ENCODE measurements at places on chromosomes 3 and 15.

GRCh38 chr3:71587958-71588357 is 4.4 kb upstream of the FOXP1 start:
- no peak overlapping the region for H3K4me3 ChIP-seq
- no peak overlapping the region for H3K27ac ChIP-seq
- peaks cover 4% of the 10 kb centered on the region for H3K27me3 ChIP-seq
- peaks cover 20% of the 10 kb centered on the region for H3K36me3 ChIP-seq

DNA sequence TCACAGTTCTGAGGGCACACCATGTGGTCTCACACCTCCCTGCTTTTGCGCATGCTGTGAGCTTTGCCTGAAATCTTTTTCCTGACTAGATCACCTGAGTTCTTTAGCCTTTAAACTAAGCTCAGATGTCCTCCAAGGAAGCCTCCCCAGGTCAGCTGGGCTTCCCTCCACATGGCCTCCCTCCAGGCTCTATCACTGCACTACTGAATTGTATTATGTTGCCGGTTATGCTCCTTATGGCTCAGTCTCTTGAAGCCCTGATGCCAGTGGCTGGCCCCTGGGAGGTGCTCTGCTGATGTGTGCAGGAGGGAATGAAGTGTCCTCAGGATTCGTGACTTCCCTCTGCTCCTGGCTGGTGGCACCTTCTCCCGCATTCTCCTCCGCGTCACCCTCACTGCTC is 93.3 kb upstream of the BLM start:
- DNase-seq, result no peak
- peaks cover 13% of the 10 kb centered on the region for H3K4me1 ChIP-seq
- no peak overlapping the region for H3K4me3 ChIP-seq

GRCh38 chr3:190629088-190629487 is 115.2 kb downstream of the IL1RAP start:
- no peaks in the 10 kb centered on the region for H3K4me1 ChIP-seq
- no peaks in the 10 kb centered on the region for H3K36me3 ChIP-seq
- H3K27ac ChIP-seq, result no peak overlapping the region
- no peak for DNase-seq
- no peaks in the 10 kb centered on the region for H3K27me3 ChIP-seq

GRCh38 chr15:50232791-50233190 is 32.7 kb downstream of the HDC start:
- DNase-seq, result no peak
- no peaks in the 10 kb centered on the region for H3K27me3 ChIP-seq
- no peaks in the 10 kb centered on the region for H3K36me3 ChIP-seq

- no peak for DNase-seq
- H3K36me3 ChIP-seq, result peaks cover 20% of the 10 kb centered on the region
- H3K4me3 ChIP-seq, result no peak overlapping the region
- H3K4me1 ChIP-seq, result no peaks in the 10 kb centered on the region
- H3K27me3 ChIP-seq, result no peaks in the 10 kb centered on the region
Measured at GRCh38 chr3:30618526-30618925, 12.1 kb downstream of the TGFBR2 start.

DNA sequence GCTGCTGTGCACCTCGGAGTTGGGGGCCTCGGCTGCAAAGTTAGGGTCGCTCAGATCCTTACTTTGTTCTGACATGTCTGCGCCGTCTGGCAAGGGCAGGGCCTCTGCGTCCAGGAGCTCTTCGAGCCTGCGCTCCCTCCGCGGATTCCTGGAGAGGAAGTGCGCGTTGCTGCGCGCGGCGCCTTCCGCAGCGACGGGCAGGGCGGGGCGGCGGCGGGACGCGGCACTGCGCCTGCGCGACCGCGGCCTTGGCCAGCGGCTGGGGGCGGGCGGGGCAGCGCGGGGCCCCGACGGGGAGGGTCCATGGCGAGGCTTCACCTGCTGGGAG is at the start of gene NDN:
Gene NDN, minus strand, starts transcription at position 163 of the 328 bp plus-strand sequence. Its CDS starts 88 bp downstream, at position 75.
- H3K4me3 ChIP-seq, result peak within 1 kb of the TSS; percentile 80
- no peak within 1 kb of the TSS for H3K27ac ChIP-seq
- DNase-seq, result peak; percentile 71
- H3K36me3 ChIP-seq, result peaks cover 4% of the 10 kb centered on the region

DNA sequence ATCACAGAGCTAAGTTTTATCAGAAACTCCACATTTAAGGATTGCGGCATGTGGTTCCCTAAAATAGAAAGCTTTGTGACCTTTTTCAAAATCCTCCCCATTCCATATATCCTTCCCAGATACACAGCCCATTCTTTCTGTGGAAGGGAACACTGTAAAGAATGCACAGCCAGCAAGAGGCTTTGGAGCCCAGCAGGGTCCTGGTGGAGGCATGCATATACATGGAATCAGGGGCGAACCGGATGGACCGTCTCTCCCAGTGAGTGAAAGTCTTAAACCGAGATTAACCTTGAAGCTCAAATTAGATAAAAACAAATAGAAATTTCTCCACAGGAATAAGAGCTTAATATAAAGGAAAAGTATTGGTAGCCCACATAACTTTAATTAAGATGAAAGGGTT is 436.2 kb upstream of the MDFIC2 start:
- no peaks in the 10 kb centered on the region for H3K36me3 ChIP-seq
- H3K4me1 ChIP-seq, result peaks cover 2% of the 10 kb centered on the region
- peaks cover 6% of the 10 kb centered on the region for H3K27me3 ChIP-seq
- no peak overlapping the region for H3K27ac ChIP-seq
- H3K4me3 ChIP-seq, result no peak overlapping the region

GRCh38 chr3:111465081-111465670 is 76.8 kb upstream of the CD96 start:
- peaks cover 26% of the 10 kb centered on the region for H3K4me1 ChIP-seq
- DNase-seq, result peak; percentile 18
- no peaks in the 10 kb centered on the region for H3K27me3 ChIP-seq
- H3K4me3 ChIP-seq, result no peak overlapping the region
- no peaks in the 10 kb centered on the region for H3K36me3 ChIP-seq

- no peak overlapping the region for H3K4me3 ChIP-seq
- DNase-seq, result no peak
- H3K27me3 ChIP-seq, result peaks cover 12% of the 10 kb centered on the region
- peaks cover 6% of the 10 kb centered on the region for H3K4me1 ChIP-seq
- no peak overlapping the region for H3K27ac ChIP-seq
- H3K36me3 ChIP-seq, result no peaks in the 10 kb centered on the region
Measured at GRCh38 chr3:186160691-186161243, 51.9 kb upstream of the ETV5 start.

DNA sequence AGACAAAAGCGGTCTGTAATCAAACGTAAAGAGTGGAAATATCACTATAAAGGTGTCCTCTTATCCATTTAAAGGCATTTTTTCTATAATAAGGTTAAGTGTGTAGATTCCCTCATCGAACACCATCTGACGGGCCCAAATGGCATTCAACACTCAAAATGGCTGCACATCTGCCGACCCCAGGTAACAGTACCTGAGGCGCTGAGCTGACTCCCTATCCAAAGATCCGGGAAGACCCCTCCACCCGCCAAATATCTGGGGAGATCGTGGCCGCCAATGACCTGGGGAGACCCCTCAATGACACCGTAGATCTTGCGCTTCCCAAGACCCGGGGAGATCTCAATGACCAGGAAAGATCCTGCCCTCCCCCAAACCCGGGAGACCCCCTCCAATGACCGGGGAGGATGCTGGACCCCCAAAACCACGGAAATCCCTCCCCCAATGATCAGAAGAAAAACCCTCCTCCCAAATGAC is 476 bp downstream of the IP6K2 start:
- peaks cover 41% of the 10 kb centered on the region for H3K4me1 ChIP-seq
- H3K27ac ChIP-seq, result peak overlapping the region; percentile 100
- H3K4me3 ChIP-seq, result peak overlapping the region; percentile 100

- H3K4me1 ChIP-seq, result peaks cover 25% of the 10 kb centered on the region
- H3K27ac ChIP-seq, result no peak overlapping the region
- no peaks in the 10 kb centered on the region for H3K36me3 ChIP-seq
Measured at GRCh38 chr3:178480274-178480673, 56.0 kb upstream of the KCNMB2 start.

- H3K36me3 ChIP-seq, result no peaks in the 10 kb centered on the region
- no peak overlapping the region for H3K4me3 ChIP-seq
- H3K27me3 ChIP-seq, result peaks cover 7% of the 10 kb centered on the region
- no peak overlapping the region for H3K27ac ChIP-seq
- peaks cover 12% of the 10 kb centered on the region for H3K4me1 ChIP-seq
- no peak for DNase-seq
Measured at GRCh38 chr15:46901001-46901400, 816.3 kb upstream of the SEMA6D start.

- peaks cover 11% of the 10 kb centered on the region for H3K36me3 ChIP-seq
- H3K27me3 ChIP-seq, result peaks cover 2% of the 10 kb centered on the region
- DNase-seq, result no peak
- no peak overlapping the region for H3K27ac ChIP-seq
- no peaks in the 10 kb centered on the region for H3K4me1 ChIP-seq
Measured at GRCh38 chr15:50044406-50044805, 74.6 kb downstream of the ATP8B4 start.

GRCh38 chr3:42098171-42098570 is 7.0 kb downstream of the TRAK1 start:
- H3K4me3 ChIP-seq, result no peak overlapping the region
- H3K27me3 ChIP-seq, result no peaks in the 10 kb centered on the region
- DNase-seq, result no peak
- peaks cover 49% of the 10 kb centered on the region for H3K4me1 ChIP-seq
- H3K36me3 ChIP-seq, result peaks cover 17% of the 10 kb centered on the region

DNA sequence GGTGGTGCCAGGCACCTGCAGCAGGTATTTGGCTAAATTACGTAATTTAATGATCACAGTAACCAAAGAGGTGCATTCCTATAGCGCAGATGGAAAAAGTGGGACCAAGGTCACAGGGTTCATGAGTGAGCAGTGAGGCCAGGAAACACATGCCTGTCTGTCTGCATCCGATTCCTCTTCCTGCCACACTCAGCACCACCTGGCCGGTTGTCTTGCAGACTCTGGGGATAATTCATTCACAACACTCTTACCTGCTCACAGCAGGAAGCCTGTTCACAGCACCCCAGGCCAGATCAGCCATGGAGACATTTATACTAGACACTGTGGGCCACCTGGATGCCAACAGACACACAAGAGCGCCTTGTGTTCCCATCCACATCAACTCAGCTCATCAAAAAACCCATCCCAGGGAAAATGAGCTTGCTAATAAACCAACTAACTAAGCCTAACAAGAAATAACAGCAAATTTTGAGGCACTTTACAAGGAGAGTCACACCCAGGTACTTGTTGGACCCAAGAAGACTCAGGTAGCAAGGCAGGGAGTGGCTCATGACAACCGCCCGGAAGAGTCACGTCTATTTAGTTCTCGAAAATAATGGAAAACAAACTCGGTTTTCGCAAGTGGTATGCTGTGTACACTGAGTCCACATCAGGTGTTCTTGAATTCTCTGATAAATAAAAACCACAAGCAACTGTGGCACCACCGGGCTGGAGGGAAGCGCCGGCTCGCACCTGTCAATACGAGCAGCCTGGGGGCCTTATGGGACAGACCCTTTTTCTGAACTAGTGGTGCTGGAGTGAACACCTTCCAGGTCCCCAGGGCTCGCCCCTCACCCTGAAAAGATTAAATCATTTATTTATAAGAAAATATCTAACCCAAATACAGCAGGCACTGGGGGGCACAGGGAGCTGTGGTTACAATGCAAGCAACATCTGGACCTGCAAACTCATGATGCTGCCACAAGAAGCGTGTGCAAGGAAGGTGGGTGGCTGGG is 40.5 kb downstream of the FAM174B start:
- H3K27me3 ChIP-seq, result peaks cover 3% of the 10 kb centered on the region
- peaks cover 25% of the 10 kb centered on the region for H3K4me1 ChIP-seq
- DNase-seq, result no peak
- H3K36me3 ChIP-seq, result peaks cover 6% of the 10 kb centered on the region
- no peak overlapping the region for H3K4me3 ChIP-seq

DNA sequence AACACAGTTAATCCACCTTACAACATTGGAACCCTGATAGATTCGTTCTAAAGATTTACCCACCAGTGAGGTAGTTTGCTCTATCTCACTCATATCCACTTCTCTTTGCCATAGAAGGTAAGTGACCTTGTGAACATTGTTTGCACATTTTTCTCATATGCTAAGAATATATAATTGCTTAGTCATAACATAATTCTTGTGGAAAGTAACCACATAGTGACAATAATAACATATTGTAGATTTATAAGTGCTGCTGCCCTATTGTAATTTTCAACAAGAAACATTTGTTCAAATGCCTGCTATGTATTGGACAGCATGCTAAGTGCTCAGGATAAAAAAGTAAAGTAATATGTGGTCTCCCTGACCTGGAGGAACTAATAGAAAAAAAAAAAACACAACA is 554.2 kb upstream of the KCNMB2 start:
- peaks cover 3% of the 10 kb centered on the region for H3K27me3 ChIP-seq
- H3K4me3 ChIP-seq, result no peak overlapping the region
- H3K27ac ChIP-seq, result no peak overlapping the region
- peaks cover 39% of the 10 kb centered on the region for H3K4me1 ChIP-seq

GRCh38 chr3:196942915-196943277 is 568 bp upstream of the NCBP2 start:
- H3K36me3 ChIP-seq, result peaks cover 22% of the 10 kb centered on the region
- peak; percentile 40 for DNase-seq
- peak overlapping the region; percentile 96 for H3K27ac ChIP-seq

- H3K4me3 ChIP-seq, result peak overlapping the region; percentile 32
Measured at GRCh38 chr3:128383316-128384235, 83.1 kb downstream of the DNAJB8 start.

DNA sequence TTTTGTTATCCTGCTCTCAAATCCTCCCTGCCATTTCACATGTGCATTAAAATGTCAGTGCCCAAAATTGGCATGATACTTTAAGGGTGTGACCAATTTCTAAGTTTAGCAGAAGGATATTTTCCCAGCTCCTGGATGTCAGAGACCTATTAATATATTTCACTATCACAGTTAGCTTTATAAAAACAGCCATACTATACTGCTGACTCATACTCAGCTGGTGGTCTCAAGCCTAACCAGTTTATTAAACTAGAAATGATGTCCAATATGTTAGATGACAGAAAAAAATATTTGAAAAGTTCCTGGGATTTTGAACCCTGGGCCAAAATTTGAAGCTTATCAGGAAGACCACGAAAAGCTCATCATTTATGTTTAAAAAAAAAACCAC is 60.9 kb upstream of the ZNF280D start:
- no peak overlapping the region for H3K4me3 ChIP-seq
- no peaks in the 10 kb centered on the region for H3K36me3 ChIP-seq
- no peaks in the 10 kb centered on the region for H3K4me1 ChIP-seq
- no peak for DNase-seq

GRCh38 chr3:125121246-125122010 is 65.6 kb upstream of the HEG1 start:
- DNase-seq, result no peak
- H3K27me3 ChIP-seq, result peaks cover 48% of the 10 kb centered on the region
- peaks cover 4% of the 10 kb centered on the region for H3K36me3 ChIP-seq
- peak overlapping the region; percentile 76 for H3K4me3 ChIP-seq

GRCh38 chr3:120424506-120424905 is 26.3 kb downstream of the FSTL1 start:
- H3K4me1 ChIP-seq, result peaks cover 73% of the 10 kb centered on the region
- H3K36me3 ChIP-seq, result peaks cover 38% of the 10 kb centered on the region
- no peak for DNase-seq
- peak overlapping the region; percentile 88 for H3K27ac ChIP-seq
- peaks cover 1% of the 10 kb centered on the region for H3K27me3 ChIP-seq

DNA sequence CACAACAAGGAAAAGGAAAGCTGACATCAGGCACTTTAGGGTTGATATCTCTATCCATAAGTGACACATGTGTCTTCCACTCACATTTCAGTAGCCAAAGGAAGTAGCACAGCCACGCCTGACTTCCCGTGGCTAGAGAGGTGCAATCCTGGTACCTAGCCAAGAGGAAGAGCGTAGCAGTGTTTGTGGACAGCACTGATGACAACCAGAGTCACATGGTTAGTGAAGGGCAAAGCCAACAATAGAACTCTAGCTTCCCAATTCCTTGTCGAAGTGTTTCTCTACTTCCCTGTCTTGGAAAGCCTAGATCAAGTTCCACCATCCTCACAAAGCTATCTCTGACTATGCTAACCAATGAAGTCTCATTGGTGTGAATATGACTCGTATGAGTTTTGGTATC is 189.2 kb downstream of the RSL24D1 start:
- H3K4me3 ChIP-seq, result no peak overlapping the region
- no peak overlapping the region for H3K27ac ChIP-seq
- H3K4me1 ChIP-seq, result peaks cover 6% of the 10 kb centered on the region
- no peaks in the 10 kb centered on the region for H3K27me3 ChIP-seq
